ENCODE measurements at places on chromosomes 12 and 14.

- no peak for DNase-seq
Observed at GRCh38 chr14:91858536-91859275, 8.6 kb downstream of the TC2N start.

DNA sequence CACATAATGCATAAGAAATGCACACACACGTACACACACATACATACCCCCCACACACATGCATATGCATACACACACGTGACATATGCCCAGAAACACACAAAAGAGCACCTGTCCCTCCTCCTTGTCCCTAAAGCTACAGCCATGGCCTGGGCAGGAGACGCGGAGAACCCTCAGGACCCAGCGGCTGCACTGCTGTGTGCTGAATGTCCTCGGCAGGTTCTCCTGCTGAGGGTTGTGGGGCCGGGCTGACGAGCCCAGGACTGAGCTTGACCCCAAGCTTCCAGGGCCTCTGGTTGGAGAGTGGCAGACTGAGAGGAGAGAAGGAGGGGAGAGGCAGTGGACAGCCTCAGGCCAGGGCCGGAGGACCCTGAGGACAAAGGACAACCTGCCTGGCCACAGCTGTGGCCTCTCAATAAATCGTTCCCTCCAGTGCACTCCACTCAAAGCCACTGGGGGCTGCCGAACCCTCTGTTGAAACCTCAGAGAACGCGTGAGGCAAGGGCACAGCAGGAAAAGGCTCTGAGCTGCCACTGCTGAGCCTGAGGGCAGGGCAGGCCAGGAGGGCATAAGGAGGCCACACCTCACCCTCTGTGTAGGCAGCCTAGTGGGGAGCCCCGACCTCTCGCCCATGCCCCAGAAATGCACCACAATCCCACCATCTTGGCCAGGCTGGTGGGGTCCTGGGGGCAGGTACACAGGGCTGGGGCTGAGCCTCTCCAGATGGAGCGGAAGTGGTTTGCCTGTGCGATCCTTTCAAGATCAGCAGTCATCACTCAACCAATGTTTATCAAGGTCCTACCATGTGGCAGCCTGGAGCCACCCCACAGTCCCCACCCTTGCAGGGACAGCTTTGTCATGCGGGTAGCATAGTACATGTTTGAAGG, 3.1 kb downstream of the CACNA2D4 start:
- DNase-seq = no peak

DNA sequence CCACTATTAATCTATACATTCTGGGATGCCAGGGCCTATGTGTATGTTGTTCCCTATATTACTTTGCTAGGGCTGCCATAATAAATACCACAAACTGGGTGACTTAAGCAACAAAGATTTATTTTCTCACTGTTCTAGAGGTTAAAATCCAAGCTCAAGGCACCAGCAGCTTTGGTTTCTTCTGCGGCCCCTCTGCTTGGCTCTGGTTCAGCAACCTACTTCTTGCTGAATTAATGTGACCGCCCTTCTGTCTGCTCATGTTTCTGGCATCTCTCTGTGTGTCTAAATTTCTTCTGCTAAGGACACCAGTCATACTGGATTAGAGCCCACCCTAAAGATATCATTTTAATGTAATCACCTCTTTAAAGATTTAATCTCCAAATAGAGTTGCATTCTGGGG, 84.7 kb downstream of the ZNF664 start:
- DNase-seq = no peak

- no peak for DNase-seq
Observed at GRCh38 chr14:91385224-91385623, 32.4 kb downstream of the CCDC88C start.

DNA sequence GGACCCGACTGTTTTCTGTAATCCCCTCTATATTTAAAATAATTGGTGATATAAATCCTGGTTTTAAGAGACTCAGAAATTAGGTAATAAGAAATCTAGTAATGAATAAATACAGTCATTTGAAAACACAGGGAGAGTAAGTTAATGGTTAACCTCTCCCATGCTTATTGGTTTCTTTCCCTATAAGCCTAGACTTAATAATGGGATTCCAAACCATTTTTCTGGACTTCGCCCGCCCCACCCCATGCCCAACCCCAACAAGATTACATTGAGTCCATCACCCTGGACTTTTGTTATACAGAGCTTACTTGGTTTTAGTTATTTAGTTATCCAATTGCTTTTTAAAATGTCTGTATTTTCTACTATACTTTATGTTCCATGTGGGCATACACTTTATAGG, 98.7 kb downstream of the WIF1 start:
- no peak for DNase-seq

GRCh38 chr14:104892531-104893434, 27.7 kb downstream of the CEP170B start:
- DNase-seq = no peak

- no peak for DNase-seq
Observed at GRCh38 chr14:69999261-69999674, 120.1 kb downstream of the SMOC1 start.

DNA sequence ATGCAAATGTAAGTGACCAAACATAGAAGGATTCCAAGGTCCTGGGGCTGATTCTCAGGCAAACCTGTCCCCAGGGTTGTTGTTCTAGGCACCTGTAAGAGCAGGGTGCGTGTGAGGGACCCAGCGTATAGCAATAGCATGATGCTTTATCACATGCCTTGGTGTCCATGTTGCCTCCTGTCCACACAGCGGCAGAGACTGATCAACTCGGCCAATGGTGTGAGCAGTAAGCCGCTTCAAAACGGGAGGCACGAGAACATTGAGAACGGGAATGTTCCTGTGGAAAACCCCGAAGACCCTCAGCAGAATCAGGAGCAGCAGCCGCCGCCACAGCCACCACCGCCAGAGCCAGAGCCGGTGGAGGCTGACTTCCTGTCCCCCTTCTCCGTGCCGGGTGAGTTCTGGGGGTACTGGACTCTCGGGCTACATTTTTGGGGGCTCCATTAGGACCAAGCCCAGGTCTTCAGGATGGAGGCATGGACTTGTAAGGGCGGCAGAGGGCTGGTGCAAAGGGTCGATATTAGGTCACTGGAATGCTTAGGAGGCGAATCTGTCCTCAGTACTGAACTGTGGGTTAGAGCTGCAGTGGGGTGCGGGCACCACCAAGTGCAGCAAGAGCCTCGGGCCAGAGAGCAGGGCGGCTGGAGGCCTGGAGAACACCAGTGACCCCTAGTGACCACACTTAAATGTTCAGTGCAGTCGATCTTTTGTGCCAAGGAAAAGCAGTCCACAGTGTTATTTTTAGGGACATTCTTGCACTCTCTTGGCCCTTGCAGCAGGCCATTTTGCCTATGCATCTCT, 57.2 kb upstream of the RIN3 start:
- no peak for DNase-seq

DNA sequence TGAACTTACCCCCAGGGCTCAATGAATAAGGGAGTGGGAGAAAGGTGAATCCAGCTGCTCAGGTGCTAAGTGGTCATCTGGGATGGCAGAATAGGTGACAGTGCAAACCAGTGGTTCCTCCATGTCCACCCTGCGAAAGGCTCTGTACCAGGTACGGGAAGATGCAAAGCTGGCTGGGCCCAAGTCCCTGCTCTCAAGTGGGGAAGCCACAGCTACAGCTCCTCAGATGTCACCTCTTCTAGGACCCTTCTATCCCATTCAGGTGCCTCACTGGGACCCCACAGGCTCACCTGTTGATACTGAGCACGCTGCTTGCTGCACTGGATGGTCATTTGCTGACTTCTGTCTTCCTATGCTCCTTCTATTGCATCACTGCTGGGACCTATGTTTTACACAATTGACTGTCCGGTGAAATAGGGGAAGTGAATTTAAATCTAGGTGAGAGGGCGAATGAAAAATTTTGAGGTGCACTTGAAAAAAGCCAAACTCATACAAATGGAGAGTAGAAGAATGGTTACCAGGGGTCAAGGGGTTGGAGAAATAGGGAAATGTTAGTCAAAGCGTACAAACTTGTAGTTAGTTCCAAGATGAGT, 20.3 kb upstream of the PPP4R4 start:
- DNase-seq = no peak
